ENCODE measurements at places on chromosomes 2 and 18. TPM values are rescaled to one million over a fixed set of nuclear protein-coding genes. Genes with fewer than 3 reads are reported as not detected.

GNLY gene
- total RNA-seq, result not detected

RBBP8 gene
- total RNA-seq, result 21.1 TPM

HOXD9 gene
- total RNA-seq, result not detected

SLC14A1 gene
- 21.7 TPM for total RNA-seq

C2orf72 gene
- not detected for total RNA-seq

NOTO gene
- not detected for total RNA-seq

LIMS4 gene
- total RNA-seq, result 2.5 TPM

LCLAT1 gene
- total RNA-seq, result 11.5 TPM

COLEC11 gene
- total RNA-seq, result 0.28 TPM

REG1B gene
- not detected for total RNA-seq

HOXD4 gene
- not detected for total RNA-seq

SEPTIN10 gene
- 83.9 TPM for total RNA-seq

UCN gene
- not detected for total RNA-seq

SLC40A1 gene
- total RNA-seq, result 5.0 TPM

KLHL29 gene
- total RNA-seq, result 2.5 TPM

ACVR1C gene
- 0.18 TPM for total RNA-seq

MXD1 gene
- 3.1 TPM for total RNA-seq

SERPINB10 gene
- not detected for total RNA-seq

LOXHD1 gene
- not detected for total RNA-seq

RAX gene
- not detected for total RNA-seq

CKAP2L gene
- total RNA-seq, result 13.3 TPM

REG3A gene
- not detected for total RNA-seq

NDC80 gene
- total RNA-seq, result 15.3 TPM

MOGAT1 gene
- not detected for total RNA-seq

CD302 gene
- total RNA-seq, result 6.1 TPM

HIBCH gene
- total RNA-seq, result 15.6 TPM

CNDP2 gene
- 52.0 TPM for total RNA-seq

VWC2L gene
- total RNA-seq, result not detected

CERKL gene
- not detected for total RNA-seq

TMEFF2 gene
- total RNA-seq, result 1.4 TPM

FAM110C gene
- not detected for total RNA-seq
